Stimulated activated CD4-positive, alpha-beta T cell treated with anti-CD3 and anti-CD28 coated beads, Interleukin-15, amount 100 ng/mL, for 48 hours (primary cell): ENCODE measurements at places on chromosomes 2 and 18.

DNA sequence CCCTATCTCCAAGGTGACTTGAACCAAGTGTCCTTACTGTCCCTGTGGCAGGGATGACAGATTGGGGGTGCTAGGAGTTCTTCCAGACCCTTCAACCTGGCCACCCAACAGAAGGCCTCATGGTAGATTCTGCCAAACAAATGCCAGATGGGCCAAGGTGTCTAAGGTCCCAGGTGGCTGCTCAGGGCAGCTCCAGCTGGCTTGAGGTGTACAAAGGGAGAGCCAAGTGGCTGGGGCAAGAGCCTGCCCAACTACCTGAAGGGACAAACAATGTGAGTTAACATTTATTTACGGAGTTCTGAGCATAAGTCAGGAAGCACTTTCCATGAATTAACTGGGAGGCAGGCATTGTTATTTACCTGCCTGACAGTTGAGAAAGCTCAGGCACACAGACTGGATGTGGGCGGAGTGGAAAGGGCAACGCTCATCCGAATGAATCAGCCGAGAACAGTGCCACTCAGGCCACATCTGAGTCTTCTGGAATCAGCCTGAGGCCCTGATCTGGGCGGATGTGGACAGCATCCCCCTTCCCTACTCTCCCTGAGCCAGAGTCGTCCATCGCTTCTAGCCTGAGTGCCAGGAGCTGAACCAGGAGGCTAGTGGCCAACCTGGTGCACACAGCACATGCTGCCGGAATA, 4.4 kb upstream of the KCNIP3 start:
- no peak for DNase-seq

DNA sequence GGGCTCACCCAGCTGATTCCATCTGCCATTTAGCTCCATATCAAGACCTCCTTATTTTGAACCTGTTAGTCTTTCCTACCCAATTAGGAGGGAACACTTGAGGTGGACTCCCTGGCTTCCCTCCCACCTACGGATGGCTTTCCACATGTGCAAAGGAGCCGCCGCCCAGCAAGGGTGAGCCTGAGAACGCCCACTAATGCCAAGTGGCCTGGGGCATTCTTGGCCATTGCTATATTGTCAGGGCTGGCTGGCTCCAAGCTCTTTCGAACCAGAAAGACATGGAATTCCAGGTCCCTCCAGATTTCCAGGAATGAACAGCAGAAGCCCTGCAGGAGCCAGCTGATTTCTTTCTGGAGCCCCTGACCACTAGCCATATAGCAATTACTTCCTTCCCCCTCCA, 196.2 kb downstream of the SMAD7 start:
- no peak for DNase-seq

DNA sequence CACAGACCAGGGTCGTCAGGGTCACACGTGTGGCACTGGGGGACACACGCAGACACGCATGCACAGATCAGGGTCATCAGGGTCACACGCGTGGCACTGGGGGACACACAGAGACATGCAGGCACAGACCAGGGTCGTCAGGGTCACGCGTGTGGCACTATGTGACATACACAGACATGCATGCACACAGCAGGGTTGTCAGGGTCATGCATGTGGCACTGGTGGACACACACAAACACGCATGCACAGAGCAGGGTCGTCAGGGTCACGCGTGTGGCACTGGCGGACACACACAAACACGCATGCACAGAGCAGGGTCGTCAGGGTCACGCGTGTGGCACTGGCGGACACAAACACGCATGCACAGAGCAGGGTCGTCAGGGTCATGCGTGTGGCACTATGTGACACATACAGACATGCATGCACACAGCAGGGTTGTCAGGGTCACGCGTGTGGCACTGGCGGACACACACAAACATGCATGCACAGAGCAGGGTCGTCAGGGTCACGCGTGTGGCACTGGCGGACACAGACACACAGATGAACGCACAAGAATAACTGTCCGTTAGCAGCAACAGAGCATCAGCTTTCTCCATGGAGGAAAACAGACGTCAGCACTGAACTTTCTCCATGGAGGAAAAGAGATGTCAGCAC, 34.9 kb downstream of the HDAC4 start:
- DNase-seq: no peak

DNA sequence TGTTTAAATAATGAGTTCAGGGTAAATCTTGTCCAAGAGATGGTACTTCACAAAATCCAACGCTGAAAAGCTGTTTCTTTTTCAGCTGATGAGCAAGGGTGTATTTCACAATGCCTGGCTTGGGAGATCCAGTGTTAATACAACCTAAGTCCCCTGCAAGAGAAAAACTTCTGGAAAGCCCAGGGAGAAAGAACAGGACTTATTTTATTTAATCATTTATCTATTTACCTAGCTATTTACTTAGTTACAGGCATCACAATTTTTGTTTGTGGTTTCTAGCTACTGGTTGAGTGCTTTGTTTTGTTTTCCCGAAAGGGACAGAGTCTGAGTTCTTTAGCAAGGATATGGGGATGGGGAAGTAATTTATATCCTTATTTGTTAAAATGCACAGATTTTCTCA, 598.2 kb upstream of the SYT4 start:
- no peak for DNase-seq

GRCh38 chr2:134225841-134226240, 28.0 kb upstream of the MGAT5 start:
- no peak for DNase-seq

DNA sequence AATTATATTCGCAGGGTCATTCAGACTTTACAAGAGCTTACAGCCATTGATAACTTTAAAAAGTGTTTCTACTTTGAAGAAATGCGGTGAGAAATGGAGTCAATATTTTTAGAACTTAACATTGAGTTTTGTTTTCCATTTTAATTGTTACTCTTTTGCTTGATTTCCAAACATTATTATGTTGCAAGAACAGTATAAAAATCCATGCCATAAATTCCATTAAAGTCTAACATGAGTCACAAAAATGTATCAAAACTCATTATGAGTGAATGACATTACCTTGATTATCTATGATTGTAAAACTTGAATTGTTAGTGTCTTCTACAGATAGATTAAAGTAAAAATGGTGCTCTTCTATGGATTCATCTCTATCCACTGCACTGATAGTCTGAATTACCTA, 92.6 kb downstream of the CDH19 start:
- no peak for DNase-seq

DNA sequence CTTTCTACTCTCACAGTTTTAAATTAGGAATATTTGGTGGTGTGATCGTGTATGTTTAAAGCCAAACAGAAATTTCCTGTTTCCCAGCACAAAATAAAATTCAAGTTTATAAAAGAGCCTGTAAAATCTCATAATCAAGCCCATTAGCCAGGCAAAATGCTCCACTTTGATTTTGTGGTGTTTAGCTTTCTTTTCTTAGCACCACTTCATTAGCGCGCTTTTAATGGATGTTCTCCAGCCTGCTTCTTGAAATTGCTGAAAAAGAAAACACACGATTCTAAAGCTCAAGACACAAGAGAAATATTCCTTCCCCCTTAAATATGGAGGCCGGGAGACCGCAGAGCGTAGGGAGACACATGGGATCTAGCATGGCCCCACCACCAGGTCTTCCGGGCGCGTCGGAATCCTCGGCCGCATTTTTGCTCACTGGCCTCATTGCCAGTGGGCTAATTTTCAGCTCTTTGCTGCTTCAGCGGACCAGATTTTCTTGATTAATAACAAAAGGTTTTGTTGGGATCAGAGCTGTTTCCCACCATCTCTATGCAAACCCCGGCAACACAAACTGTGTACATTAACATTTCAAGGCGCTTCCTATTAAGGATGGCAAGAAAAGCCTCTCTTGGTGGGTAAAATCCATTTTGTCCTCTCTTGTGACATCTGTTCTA, 40.4 kb upstream of the ID2 start:
- no peak for DNase-seq
